ENCODE measurements at places on chromosomes 2 and 18.

GRCh38 chr2:150007815-150008430 is 420.3 kb upstream of the MMADHC start:
- no peak for DNase-seq

DNA sequence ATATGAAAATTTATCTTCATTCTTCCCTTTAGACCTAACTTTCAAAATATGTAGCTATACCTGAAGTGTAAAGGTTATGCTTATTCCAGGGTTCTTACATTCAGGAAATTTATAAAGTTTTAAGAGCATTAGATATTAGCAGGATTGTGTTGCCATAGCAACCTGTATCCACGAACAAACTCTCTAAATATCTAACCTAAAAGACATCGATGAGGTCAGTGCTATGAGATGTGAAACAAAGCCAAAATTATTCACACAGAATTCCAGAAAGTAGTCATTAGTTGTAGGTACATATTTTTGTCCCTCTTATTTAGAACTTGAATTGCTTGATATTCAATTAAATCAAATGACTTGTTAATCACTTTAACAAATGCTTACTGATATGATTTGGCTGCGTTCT is 705.3 kb downstream of the SOCS6 start:
- no peak for DNase-seq

DNA sequence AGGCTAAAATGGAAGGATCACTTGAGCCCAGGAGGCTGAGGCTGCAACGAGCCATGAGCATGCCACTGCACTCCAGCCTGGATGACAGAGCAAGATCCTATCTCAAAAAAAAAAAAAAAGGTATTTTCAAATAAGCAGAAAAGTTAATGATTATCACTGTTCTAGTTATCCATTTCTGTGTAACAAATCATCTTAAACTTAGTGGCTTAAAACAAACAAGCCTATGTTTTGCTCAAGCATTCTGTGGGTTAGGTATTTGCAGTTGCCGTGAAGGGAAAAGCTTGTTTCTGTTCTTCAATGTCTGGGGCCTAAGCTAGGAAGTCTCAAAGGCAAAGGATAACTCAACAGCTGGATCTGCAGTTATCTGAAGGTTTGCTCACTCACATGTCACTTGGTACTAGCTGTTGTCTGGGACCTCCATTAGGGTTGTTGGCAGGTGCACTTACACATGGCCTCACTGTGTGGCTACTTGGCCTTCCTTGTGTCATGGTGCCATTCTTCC is 14.1 kb downstream of the MFF start:
- DNase-seq, result no peak

DNA sequence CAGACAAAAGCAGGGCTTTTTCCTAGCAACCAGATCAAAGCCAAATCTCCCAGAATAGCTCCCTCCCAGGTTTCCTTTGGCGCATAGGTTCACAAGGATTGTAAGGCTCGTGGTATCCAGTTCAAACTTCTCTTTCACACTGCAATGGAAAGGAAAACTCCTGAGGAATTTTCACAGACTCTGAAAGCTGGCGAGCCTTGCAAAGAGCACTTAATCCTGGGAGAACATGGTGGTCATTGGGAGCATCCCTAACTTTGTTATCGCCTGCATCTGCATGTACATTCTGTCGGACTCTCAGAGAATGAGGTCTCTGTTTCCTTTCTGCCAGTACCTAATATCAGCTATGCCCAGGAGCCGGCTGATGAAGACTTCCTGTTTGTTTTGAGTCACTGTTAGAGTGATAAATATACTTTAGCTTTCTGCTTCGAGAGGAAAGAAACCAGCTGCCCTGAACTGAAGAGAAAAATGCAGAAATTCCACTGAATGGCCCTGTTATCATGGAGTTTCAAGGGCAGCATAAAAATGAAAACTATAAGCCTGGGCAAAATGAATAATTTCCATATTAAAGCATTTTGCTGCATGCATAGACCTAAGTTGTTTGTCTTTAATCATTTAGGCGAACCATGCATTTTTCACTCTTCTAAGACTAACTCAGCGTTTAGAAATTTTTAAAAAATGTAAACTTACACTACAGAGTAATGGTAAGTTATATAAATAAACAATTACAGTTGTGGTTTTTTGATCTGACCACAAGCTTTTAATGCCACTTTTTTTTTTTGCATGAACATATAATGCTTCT is 76.4 kb upstream of the ZEB2 start:
- no peak for DNase-seq

DNA sequence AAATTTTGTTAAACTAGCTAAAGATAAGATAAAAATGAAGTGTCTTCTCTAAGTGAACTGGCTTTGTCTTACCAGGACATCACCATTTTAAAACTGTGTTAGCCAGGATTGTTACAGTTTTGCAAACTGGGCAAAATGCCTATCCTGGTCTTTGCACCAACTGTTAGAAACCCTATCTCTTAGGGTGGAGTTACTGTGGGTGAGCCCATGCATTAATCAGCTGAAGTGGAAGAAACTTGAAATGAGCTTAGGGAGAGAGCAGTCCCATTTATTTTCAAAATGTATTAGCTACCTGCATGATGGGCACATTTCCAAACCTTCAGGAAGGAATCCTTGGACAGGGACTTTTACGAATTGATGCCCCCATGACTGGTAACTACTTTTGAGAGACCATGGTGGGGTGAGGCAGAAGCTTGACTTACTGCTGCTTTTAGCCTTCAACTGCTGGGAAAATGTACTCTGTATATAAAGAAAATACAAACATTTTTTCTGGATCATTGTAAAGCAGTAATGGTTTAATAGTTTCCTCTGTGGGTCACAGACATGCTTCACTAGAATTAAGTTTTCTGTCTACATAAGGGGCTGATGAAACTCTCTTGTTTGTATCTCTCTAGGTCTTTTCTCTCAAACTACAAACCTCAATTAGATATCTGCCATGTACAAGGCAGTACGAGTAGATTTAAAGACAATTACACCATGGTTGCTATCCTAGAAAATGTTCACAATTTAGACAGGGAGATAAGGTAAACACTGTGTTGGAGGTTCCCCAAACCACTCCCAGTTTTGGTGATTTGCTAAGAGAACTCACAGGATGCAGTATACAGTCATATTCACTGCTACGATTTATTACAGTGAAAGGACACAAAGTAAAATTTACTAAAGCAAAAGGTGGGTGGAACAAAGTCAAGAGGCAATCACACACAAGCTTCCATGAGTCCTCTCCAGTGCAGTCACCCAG is 321.4 kb upstream of the MMADHC start:
- DNase-seq, result peak; percentile 71

DNA sequence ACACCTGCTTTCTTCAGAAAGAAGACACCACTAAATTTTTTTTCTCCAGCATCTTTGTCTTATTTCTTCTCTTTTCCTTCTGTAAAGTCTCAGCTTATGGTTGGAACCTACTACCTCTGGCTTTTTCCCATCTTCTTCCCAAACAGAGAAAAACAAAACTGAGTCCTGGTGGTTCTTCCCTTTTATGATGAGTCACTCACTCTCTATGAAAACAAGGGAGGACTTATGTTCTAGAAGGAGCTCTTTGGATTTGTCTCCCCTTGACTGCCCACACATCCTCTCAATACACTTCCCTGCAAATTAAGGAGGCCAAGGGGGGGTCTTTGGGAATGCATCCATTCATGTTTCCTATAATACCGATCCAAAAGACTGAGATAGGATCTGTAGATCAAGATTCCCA is 22.1 kb upstream of the MEIS1 start:
- DNase-seq, result no peak

- no peak for DNase-seq
These were observed 298.2 kb upstream of the COL3A1 start for GRCh38 chr2:188676010-188676400.

DNA sequence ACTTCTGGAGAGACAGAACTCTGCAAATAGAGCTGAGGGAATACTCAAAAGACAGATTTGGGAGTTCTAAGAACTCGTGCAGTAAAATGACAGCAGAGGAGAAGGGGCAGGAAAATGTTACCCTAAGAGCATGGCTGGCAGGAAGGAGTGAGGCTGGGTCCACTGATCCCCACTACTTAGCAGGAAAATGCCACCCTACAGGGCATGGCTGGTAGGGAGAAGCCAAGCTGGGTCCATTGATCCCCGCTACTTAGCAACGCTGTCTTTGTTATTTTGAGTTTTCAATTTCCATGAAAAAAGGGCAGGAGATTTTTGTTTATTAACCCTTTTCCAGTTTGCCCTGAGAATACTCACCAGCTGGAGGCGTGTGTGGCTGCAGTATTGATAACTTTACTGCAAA is 100.3 kb upstream of the TMEM200C start:
- DNase-seq, result no peak

- DNase-seq, result peak; percentile 26
These were observed 204.8 kb downstream of the TFCP2L1 start for GRCh38 chr2:121080013-121080772.

- no peak for DNase-seq
These were observed 394.2 kb downstream of the IRS1 start for GRCh38 chr2:226405465-226405864.

GRCh38 chr2:86037795-86038192 is 67.9 kb downstream of the POLR1A start:
- DNase-seq, result no peak

GRCh38 chr2:85265304-85265703 is 62.5 kb downstream of the TGOLN2 start:
- DNase-seq, result no peak

DNA sequence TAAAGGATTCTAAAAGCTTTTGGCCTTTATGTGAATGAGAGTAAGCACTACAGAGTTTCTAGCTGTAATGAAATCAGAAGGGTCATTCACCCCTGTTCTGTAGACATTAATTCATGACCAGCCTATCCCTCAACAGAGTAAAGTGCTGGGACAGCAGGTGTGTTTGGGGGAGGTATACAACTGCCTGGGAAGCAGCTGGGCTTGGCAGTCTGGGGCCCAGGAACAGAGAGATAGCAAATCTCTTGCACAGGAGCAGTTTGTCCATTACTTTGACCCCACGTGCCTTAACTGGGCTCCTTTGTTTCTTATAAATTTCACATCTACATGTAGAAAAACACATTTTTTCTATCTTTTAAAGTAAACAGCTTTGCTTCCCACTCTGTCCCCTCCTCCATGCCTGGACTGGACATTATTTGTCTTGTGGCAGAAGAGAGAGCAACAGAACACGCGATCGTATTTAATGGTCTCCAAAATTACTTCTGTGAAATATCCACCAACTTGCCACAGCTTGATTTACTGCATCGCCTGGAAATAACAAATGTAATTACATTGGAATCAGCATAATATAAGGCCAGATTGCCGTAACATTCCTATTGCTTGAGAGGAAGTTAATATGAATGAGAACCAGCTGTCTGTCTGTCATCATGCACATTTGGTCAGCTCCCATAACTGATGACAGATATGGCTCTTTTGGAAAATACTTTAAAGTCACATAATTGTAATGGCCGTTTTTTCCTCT is 263.8 kb downstream of the RBM43 start:
- peak; percentile 18 for DNase-seq

DNA sequence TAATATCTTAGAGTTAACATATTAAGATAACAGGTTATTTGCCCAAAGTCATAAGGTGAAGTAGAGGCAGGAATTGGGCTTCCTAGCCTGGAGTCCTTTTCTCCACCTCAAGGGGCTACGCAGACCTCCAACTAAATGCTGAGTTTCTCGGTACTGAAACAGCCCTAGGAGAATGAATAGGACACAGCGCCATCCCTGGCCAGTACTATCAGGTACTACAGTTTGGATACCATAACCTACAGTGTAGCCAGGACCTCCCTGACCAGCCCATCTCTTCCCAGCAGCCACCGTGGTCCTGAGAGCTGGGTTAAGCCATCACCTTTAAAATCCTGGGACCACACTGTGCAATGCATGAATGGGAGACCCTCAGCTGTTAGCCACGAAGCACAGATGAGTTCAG is 15.7 kb downstream of the CASP8 start:
- no peak for DNase-seq

- no peak for DNase-seq
These were observed 231.5 kb downstream of the TTC32 start for GRCh38 chr2:19670303-19670702.

- peak; percentile 8 for DNase-seq
These were observed 70.5 kb upstream of the TFCP2L1 start for GRCh38 chr2:121355488-121355887.

DNA sequence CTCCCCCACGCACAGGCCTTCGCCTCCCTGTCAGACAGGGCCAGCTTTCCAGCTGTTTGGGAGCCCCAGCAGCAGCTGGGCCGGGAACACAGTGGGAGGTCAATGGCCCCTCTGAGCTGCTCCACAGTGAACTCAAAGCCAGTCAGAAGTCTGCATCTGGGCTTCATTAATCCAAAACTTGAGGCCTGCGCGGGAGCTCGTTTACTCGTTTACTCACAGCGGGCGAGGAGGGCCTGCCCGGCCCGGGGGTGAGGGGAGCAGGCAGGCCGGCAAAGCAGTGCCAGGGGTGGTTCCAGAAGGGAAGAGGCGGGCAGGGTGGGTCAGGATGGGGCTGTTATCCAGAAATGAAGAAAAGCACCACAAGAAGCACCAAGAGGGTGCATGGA is 36.8 kb upstream of the SEMA4C start:
- no peak for DNase-seq

DNA sequence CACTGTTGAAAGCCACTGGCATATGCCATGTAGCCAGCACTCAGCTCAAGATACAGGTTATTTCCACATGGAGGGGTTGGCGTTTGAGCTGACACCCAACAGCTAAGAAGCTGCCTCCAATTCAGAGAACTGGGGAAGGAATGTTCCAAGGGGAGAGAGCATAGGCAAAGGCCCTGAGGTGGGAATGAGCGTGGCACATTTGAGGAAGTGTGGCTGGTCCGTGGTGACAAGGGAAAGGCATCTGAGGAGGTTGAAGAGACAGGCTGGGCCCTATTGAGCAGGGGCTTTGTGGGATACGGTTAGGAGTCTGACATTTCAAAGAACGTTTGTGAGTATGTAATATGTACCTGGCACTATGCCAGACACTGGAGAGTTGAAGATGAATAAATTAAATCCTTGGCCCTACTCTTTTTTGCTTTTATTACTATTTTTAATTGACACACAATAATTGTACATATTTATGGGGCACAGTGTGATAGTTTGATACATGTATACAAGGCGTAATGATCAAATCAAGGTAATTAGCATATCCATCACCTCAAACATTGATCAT is 27.6 kb upstream of the TMBIM1 start:
- DNase-seq, result no peak

GRCh38 chr18:32724071-32724749 is 48.6 kb downstream of the KLHL14 start:
- DNase-seq, result no peak

DNA sequence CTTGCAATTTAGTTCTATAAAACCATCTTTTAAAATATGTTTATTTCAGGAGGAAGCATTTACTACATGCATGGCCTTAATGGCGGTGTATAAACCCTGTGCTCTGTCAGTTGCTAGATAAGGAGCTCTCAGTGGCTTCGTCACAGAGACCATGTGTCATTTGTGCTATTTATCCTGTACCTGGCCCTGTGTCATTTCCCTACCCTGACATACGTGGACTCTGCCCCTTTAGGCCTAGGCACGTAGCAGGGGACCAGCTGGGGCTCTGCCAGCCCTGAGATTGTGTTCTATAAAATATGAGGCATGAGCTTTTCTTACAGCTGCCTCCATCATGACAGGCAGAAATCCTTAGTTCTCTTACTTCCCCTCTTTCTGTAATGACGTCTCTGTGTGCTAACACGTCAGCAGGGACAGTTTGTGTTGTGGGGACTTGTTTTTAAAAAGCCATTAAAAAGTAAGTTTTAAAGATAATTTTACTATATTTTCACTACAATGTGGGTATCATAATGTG is 88.0 kb downstream of the ITGB1BP1 start:
- no peak for DNase-seq

Data from NCI-H446 (cell line).